Memory B cell (primary cell): ENCODE measurements at places on chromosomes 3 and 15.

GRCh38 chr3:15535732-15536131 lies 14.2 kb upstream of the COLQ start:
- no peaks in the 10 kb centered on the region for H3K36me3 ChIP-seq
- no peak overlapping the region for H3K4me3 ChIP-seq
- no peaks in the 10 kb centered on the region for H3K27me3 ChIP-seq
- H3K27ac ChIP-seq, result no peak overlapping the region

- no peaks in the 10 kb centered on the region for H3K36me3 ChIP-seq
- H3K27ac ChIP-seq, result no peak overlapping the region
- no peak overlapping the region for H3K4me3 ChIP-seq
- H3K4me1 ChIP-seq, result peaks cover 15% of the 10 kb centered on the region
- no peak for DNase-seq
Observed at GRCh38 chr3:194272221-194272620, 78.9 kb downstream of the CPN2 start.

- H3K4me1 ChIP-seq, result no peaks in the 10 kb centered on the region
- no peak overlapping the region for H3K27ac ChIP-seq
- peaks cover 4% of the 10 kb centered on the region for H3K27me3 ChIP-seq
- DNase-seq, result no peak
- H3K36me3 ChIP-seq, result no peaks in the 10 kb centered on the region
- H3K4me3 ChIP-seq, result no peak overlapping the region
Observed at GRCh38 chr3:123370819-123371218, 78.1 kb downstream of the ADCY5 start.

DNA sequence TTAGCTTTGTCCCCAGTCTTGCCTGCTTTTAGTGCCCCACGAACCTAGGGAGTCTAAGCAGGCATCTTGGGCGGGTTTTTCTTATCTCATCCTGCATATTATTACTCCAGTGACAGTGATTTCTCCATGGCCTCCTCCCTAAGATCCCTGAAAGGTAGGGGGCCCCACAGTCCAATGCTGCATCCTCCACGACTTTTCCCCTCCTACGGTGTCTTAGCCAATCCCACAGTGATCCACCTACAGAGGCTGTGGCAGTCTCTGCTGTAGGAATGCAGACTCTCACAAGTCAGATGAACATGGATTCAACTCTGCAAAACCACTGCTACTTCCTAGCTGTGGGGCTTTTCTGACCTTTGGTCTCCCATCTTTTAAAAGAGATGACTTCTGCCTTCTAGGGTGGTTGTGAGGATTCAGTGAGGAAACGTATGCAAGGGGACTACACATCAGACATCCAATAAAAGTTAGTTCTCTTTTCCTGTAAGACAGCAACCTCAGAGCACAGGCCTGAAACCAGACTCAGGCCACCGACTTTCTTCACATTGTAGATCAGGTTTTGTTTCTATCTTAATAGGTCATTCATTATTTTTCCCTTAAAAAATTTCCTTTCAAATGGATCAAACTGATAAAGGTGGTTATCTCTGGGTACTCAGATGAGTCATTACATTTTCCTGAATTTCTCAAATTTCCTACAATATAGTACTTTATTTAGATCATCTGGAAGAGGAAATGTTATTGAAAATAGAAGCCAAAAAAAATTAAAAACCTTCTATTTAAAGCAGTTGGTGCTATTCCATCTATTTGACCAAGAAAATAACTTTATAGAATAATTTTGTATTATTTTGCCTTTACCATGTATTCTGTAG lies 23.2 kb downstream of the ILDR1 start:
- DNase-seq, result no peak
- H3K27me3 ChIP-seq, result no peaks in the 10 kb centered on the region
- peaks cover 3% of the 10 kb centered on the region for H3K36me3 ChIP-seq
- H3K4me3 ChIP-seq, result peak overlapping the region; percentile 35

GRCh38 chr15:40060236-40060961 lies 21.4 kb upstream of the SRP14 start:
- H3K36me3 ChIP-seq, result peaks cover 2% of the 10 kb centered on the region
- no peaks in the 10 kb centered on the region for H3K27me3 ChIP-seq
- no peak for DNase-seq
- no peak overlapping the region for H3K27ac ChIP-seq
